HEK293T (cell line): ENCODE measurements at places on chromosomes 2 and 18.

DNA sequence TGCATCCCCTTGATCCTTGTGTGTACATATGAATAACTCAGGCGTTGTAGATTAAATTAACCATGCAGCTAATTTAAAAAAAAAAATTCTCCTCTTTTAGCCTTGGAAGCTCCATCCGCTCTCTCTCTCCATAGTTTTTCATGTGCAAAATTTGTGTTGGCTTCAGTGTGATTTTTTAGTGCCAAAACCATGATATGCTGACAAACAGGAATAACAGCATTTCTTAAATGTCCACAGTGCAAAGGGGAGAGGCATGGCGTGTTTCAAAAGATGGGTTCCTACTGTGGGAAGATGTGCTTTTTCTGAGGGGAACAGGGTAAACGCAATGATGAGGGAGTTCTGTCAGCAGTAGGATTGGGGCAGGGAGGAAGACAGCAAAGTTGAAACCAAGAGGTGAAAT, 247.0 kb downstream of the ICOS start:
- no peak for DNase-seq

DNA sequence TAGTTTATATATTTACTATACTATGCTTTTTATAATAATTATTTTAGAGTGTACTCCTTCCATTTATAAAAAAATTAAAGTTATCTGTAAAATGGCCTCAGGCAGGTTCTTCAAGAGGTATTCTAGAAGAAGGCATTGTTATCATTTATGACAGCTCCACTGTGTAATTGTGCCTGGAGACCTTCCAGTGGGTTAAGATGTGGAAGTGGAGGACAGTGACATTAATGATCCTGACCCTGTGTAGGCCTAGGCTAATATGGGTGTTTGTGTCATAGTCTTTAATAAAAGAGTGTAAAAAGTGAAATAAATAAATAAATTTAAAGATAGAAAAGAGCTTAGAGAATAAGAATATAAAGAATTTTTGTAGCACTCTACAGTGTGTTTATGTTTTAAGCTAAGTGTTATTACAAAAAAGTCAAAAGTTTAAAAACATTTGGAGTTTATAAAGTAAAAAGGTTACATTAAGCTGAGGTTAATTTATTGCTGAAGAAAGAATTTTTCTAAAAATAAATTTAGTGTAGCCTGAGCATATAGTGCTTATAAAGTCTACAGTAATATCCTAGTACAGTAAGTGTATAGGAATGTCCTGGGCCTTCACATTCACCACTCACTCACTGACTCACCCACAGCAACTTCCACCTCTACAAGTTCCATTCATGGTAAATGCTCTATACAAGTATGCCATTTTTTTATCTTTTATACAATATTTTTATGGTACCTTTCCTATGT, 190.0 kb upstream of the SESTD1 start:
- no peak for DNase-seq

- DNase-seq, result no peak
These were observed 47.3 kb upstream of the SALL3 start for GRCh38 chr18:78932281-78932680.

- DNase-seq, result no peak
These were observed 80.8 kb upstream of the PAPOLG start for GRCh38 chr2:60675301-60675700.

GRCh38 chr18:77006305-77007175, 126.0 kb downstream of the MBP start:
- DNase-seq, result no peak

- DNase-seq, result no peak
These were observed 275.8 kb downstream of the KCNS3 start for GRCh38 chr2:18154259-18154658.

DNA sequence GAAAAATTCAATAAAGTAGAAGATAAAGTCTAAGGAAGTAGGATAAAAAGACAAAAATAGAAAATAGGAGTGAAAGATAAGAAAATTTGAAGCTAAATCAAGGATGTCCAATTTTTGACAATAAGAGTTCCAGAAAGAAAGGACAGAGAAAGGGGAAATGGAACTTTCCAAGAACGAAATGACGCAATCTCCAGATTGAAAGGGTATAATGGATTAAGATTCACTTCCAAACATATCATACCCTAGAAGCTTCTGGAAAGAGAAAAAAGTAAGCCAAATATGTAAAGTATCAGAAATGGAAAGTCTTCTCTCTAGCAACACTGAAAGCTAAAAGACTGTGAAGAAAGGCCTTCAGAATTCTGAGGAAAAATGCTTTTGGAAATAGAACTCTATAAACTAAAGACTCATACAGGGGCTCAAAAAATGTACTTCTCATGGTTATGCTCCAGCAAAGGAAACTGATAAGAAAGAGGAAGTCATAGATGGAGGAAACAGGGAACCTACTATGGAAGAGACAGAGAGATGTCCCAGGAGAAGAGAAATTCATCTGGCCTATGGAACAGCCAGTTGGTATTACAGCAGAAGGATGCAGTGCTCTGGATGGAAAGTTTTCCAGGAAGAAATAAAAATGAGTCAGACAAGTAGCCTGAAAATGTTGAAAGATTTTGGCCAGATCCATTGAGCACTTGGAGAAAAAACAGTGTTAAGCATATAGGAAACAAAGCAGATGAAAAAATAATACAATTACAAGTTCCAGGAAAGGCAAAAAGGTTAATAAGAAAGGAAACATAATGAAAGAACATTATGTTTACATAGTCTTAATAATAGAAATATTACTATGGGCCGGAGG, 20.1 kb downstream of the CASP8 start:
- no peak for DNase-seq

GRCh38 chr2:61784643-61785042, 69.2 kb downstream of the FAM161A start:
- no peak for DNase-seq

GRCh38 chr2:135124924-135125886, 73.1 kb downstream of the RAB3GAP1 start:
- no peak for DNase-seq

DNA sequence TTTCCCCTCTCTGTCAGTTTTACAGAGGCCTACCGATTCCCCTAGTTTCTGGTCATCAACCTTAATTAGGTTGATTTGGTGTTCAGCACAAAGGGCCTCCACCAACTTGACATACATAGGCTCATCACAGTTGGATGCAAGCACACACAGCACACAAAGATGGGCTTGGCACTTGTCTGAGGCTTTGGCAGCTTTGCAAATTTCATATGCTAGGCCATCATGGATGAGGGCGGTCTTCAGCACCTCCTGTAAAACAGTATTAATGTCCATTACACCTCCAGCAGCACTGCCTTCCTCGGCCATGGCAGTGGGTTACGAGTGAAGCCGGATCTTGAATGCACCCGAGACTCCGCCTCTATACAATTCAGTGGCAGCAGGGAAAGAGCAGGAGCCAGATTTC, 56.9 kb downstream of the REL start:
- no peak for DNase-seq

DNA sequence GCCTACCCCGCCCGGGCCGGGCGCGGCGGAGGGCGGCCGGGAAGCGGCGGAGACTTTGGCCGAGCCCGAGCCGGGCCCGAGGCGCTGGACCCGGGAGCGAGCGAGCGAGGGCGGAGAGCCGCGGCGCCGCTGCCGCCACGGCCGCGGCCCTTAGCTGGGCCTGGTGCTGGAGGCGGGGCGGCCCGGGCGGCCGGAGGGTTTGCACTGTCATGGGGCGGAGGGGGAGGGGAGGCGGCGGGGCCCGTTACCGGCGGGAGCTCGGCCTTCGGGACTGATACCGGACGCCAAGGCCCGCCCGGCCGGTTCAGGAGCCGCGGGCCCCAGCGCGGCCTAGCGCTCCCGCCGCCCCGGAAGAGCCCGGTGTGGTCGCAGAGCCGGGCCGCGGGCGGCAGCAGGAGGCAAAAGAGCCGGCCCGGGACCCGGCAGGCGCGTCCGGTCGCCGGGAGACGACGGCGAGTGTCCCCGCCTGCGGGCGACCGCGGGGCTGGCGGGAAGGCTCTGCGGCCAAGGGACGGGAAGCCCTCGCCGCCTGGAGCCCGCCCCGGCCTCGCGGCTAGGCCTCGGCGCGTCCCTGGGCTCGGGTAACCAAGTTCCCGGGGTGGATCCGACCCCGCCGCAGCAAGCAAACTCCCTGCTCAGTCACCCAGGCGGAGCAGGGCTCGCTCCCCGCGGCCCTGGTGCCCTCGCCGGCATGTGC, 697 bp downstream of the KCMF1 start:
- DNase-seq, result peak; percentile 51

DNA sequence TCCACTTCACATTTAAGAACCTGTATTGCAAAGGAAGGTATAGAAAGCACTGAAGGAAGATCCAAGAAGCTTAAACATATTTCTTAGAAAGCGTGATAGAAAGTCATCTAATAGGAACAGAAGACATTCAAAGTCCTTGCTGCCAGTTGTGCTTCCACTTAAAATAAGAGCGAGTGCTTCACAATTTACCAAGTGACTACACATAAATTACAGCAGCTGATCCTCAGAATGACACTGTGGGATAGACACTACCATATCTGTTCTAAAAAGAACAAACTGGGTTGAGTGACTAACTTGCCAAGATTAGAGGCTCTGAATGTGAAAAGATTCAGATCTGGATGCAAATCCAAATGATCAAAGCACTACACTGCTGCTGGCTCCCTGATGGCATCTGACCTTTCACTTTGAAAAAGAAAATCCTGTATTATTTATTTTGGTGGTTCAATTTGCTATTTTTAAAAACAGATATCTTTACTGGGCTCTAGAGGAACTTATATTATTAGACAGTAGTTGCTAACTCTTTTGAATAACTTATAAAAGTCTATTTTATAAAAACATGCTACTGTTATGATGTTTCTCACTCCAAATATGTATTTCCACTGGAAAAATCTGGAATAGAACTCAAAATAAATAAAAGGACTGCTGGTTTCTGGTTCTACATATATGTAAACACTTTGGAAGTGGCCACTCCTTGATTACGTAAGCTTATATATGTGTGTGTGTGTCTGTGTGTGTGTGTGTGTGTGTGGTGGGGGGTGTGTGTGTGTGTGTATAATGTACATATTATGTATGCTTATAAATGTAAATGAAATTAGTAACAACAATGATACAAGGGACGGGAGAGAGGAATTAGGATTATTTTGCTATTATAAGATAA, 57.4 kb downstream of the KIDINS220 start:
- no peak for DNase-seq

GRCh38 chr2:216134958-216135541, 25.9 kb downstream of the XRCC5 start:
- no peak for DNase-seq

- DNase-seq, result no peak
These were observed 3.8 kb downstream of the AFG3L2 start for GRCh38 chr18:12373116-12373770.

DNA sequence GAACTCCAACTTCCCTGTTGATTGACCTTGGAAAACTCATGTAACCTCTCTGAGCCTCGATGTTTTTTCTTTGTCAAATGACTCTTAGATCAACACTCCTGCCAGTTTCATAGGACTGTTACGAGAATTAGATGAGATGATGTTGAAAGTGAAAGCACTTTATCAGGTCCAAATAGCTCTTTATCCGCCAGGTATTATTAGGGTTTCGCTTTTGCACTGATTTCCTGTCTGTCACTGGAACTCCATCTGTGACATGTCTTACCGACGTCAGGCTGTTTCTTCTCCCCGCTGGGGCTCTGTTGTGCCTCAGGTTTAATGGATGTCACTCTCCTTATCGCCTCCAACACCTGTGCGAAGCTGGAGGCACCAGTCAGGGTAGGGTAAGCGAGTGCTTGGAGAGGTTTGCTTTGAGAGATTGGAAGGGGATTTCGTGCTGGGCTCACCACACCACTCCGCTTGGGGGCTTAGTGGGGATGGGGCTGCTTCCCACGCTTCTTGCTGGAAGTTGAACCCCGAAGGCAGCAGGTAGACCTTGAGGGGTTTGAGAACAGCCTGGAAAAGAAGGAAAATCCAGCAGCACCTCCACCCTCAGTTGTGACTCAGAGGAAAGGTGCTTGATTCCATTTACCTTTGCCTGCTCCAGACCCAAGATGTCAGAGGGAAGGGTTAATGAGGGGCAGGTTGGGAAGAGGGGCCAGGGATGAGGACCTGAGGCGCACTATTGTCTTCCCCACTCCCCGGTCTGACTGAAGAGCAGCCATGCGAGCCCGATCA, 4.3 kb downstream of the GAD1 start:
- DNase-seq, result no peak

- DNase-seq, result no peak
These were observed 1116.3 kb downstream of the DPP10 start for GRCh38 chr2:115558725-115559124.

- DNase-seq, result no peak
These were observed 99.8 kb downstream of the SEPTIN10 start for GRCh38 chr2:109513749-109514588.
